HuH-7 (cell line): ENCODE measurements at places on chromosomes 1 and 21.
A peak's percentile ranks its signal among the peaks of the same experiment; 100 is the strongest.

GRCh38 chr1:241591317-241591716 lies 48.9 kb downstream of the CHML start:
- DNase-seq: no peak

- no peak for DNase-seq
These were observed 43.5 kb upstream of the ADARB1 start for GRCh38 chr21:45030682-45031570.

DNA sequence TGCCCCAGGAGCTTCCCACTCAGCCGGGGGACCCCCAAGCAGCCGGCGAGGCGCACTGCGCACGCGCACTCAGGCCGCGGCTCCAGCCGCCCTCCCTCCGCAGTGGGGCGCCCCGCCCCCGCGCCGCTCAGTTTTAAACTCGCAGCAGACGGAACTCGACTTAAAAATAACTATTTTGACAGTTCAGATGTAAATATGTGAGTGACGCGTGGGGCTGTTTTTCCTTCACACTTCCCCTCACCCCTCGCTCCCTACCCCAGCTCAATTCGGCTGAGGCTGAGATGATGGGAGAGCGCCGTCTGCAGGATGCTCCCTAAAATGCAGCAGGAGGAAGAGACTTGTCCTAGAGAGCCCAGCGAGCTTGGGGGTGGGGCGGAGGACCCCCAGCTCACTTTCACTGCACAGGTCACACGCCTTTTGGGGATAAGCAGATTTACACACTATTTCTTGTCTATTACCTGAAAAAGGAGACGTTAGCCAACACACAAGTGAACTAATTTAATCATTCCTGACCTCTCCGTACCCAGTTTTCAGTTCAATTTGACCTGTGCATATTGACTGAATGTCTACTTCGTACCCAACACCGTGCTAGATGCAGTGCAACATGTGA lies 8.9 kb upstream of the LEMD1 start:
- DNase-seq: peak; percentile 73

- DNase-seq: no peak
These were observed 74.7 kb downstream of the RAP1GAP start for GRCh38 chr1:21594501-21594900.

- peak; percentile 94 for DNase-seq
These were observed at the start of gene CREB3L4 for GRCh38 chr1:153967107-153967999. Gene CREB3L4 (plus strand): TSS chr1:153967902. CDS start chr1:153968526, 624 bp downstream.

- DNase-seq: peak; percentile 39
These were observed 72.2 kb upstream of the SELENON start for GRCh38 chr1:25727635-25728286.

- no peak for DNase-seq
These were observed 99.6 kb upstream of the CDC42BPA start for GRCh38 chr1:227417756-227418480.

DNA sequence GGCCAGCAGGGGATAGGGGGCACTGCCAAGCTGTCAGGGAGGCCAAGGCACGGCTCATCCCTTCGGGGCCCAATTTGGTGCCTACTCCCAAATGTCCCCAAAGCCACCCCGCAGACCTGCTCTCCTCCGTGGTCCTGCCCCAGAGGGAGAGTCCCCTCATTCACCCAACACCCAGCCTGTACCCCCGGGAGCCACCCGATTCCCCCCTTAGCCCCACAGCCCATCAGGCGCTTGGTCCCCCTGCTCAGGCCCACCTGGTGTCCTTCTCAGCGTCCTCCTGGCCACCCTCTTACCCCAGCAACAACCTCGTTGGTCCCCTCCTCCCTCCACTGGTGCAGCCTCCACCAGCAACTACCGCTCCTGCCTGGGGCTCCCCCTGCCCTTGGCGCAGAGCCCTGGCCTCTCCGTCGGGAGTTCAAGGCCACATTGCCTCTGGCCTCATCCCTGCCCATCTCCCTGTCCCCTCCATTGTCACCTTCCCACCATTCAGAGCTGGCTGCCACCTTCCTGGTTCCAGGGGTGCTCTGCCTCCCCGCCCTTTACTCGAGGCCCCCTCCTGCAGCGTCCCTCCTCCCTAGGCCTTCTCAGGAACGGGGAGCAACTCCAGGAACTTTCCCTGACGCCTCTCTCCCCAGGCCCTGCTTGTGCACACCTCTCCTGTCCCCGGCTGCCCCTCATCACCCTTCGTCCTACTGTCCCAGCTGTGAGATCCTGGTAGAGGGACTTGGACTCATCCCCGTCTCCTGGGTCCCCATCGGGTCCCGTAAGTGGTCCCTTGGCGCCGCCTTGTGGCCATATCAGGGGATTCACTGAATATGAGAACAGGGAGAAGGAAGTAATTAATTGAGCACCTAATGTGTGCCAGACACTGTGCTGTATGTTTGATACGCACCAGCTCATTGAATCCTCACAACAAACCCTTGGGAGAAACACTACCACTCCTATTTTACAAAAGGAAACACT lies 73.9 kb downstream of the RAP1GAP start:
- peak; percentile 82 for DNase-seq

GRCh38 chr1:66563094-66563800 lies 29.3 kb downstream of the SGIP1 start:
- DNase-seq: no peak

DNA sequence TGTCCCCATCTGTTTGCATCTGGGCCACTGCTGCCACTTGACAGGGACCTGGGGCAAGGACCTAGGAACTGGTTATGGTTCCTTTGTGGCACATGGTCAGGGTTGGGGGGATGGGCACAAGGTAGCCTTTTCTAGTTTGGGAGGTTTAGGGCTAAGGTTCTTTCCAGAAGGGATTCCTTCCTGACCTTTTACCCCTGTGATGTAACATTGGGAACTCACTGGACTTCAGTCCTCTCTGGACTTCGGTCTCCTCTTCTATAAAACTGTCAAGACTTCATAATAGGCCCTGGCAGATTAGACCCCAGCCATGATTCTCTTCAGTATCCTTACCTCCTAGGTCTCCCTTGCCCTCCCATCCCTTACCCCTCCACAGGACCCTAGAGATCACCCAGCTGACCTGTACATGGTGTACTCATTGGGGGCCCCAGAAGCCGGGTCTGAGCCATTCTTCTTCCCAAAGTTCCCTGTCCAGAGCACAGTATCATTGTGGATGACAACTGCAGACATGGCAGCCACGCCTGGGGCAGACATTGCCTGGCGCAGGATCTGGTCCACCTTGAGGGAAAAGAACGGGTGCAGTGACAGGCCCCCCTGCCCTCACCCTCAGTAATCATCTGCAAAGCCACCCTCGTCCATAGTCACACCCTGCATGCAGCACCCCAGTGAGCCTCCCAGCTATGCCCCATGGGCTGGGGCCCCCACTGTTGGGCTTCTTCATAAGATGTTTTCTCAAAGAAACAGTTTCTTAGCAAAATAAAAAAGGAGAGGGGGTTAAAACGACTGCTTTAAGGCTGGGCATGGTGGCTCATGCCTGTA lies 12.9 kb downstream of the LACTBL1 start:
- peak; percentile 42 for DNase-seq

DNA sequence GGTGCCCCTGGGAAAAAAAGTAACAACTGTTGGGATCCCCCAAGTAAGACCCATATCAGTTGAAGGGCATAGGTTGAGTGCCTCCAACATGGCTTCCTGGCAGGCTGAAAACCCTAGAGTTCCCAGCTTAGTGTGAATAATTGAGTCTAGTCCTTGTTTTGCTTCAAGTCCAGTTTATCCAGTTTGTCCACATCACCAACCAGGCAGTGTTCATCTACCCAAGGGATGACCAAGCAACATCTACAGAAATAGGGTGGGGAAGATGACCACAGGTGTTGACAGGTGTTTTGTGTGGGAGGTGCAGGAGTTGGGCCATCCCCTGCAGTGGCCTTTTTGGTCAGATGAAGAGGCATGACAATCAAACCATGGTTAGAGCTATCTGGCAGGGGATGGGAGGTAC lies 54.3 kb upstream of the ERO1B start:
- no peak for DNase-seq

- no peak for DNase-seq
These were observed 16.6 kb upstream of the STRIP1 start for GRCh38 chr1:110017792-110018191.

DNA sequence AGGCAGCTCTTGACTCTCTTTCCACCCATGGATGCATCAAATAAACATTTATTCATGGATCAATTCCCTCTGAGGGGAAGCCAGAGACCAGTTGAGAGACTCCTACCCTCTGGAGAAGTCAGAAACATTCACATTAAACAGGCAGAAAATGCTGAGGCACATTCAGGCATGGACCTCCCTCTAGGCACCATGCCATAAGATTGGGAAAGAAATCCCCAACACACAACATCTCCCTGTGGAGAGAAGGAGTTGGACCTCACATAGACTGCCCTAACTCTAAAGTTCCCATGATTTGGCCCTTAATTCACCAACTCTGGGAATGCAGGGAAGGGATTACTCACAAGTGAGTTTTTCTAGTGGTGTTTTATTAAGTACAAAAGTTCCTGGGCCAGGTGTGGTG lies 415.3 kb upstream of the C1orf87 start:
- no peak for DNase-seq

DNA sequence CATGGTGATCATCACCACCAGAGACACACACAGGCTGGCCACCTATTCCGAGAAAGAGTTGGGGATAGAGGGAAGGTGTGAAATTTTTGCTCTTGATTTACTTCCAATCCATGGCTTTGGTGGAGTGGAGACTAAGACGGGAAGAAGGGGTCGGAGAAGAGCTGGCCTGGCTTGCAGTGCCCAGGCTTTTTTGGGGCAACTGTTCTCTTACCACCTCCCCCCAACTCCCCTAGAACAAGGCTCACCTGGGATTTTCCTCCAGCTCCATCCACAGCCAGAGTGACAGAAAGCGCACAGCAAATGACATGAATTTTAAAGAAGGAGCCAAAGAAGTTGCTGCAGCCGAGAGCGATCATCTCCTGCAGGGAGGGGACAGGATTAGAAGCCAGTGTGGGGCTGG lies 16.0 kb downstream of the SLC26A9 start:
- DNase-seq: no peak

DNA sequence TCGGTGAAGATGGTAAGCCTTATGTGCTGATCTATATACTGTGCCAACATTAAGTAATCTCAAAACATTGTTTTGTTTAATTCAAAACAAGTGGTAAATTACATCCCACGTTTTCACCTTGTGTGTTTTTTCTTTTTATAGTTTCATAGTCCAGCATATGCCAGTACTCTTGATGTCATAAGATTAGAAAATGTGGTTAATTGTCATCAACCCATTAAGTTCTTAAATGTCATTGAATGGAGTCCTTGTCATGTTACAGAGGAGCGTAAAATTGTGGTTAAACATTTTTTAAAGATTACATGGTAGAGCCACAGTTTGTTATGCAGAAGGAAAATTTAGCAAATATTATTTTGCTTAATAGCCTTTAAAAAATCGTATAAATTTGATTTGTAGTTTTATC lies 93.1 kb downstream of the FNBP1L start:
- DNase-seq: no peak

- no peak for DNase-seq
These were observed 532 bp downstream of the CSF1 start for GRCh38 chr1:109910963-109911798.

DNA sequence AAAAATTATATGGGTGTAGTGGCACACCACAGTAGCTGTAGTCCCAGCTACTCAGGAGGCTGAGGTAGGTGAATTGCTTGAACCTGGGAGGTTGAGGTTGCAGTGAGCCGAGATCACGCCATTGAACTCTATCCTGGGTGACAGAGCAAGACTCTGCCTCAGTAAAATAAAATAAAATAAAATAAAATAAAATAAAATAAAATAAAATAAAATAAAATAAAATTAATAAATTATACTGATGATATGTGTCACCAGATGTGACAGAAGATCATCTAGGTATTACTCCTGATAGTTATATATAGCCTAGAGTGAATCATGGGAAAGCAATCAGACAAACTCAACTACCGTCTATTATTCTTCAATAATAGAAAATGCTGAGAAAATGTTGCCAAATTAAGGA lies 972.5 kb downstream of the MRPL39 start:
- no peak for DNase-seq

DNA sequence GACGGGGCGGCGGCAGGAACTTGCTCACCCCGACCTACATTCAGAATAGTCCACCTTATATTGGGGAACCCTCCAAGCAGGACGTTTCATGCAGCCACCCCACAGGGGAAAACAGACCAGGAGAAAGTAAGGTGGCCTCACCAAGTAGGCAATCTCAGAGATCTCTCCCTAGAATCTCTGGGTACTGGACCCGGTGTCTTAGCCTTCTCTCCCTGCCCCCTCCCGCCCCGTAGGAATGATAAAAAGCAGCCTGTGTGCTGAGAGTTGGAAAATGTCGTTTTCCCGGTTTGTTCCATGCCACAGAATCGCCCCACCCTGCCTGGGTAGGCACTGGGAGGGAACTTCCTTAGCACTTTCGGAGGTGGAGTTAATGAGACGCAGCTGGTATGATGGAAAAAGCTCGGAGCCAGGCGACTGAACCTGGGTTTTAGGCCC lies 789 bp upstream of the PTPN14 start:
- DNase-seq: peak; percentile 44

GRCh38 chr1:113053344-113054126 lies 19.5 kb upstream of the LRIG2 start:
- no peak for DNase-seq

DNA sequence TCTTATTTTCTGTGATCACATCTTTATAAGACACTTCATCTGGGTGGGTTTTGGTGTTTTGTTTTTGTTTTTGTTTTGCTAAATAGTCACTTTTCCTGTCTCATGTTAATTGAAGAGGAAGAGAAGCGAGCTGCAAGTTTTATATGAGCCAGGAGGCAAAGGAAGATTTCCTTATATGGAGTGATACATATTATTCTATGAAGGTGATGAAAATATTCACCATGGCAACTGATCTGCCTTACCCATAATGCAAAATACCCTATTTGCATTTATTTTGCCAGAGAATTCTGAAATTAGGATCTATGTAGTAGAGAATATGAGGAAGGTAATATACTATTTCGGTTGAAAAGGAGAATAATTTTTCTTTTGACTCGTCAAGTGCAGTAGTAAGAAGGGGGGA lies 13.9 kb downstream of the CXADR start:
- no peak for DNase-seq

GRCh38 chr1:200877839-200878551 lies 5.2 kb downstream of the GPR25 start:
- DNase-seq: no peak

DNA sequence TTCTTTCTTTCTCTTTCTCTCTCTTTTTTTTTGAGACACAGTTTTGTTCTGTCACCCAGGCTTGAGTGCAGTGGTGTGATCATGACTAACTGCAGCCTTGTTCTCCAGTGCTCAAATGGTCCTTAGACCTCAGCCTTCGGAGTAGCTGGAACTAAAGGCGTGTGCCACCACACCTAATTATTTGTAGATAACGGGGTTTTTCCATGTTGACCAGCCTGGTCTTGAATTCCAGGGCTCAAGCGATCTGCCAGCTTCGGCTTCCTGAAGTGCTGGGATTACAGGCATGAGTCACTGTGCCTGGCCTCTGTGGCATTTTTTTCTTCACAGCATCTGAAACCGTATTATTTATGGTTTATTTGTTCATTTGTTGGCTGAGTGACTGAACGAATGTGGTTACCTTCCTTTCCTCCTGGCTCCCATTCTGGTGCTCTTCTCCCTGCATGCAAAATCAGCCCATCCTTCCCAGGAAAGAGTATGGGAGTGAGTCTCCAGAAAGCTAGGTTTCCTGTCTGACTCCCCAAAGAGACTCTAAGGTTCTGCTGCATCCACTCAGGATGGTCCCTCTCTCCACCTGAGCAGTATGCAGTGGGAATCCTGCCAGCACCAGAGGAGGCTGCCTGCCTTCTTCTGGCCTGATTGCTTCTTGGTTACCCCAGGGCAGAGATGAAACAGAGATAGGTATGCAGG lies 155.0 kb upstream of the BEND5 start:
- DNase-seq: no peak
